ENCODE measurements at places on chromosomes 6 and 20. TPM values are rescaled to one million over a fixed set of nuclear protein-coding genes. Genes with fewer than 3 reads are reported as not detected.

- no peak for DNase-seq
These were observed 125.3 kb upstream of the SPTLC3 start for GRCh38 chr20:12883507-12883885.

DNA sequence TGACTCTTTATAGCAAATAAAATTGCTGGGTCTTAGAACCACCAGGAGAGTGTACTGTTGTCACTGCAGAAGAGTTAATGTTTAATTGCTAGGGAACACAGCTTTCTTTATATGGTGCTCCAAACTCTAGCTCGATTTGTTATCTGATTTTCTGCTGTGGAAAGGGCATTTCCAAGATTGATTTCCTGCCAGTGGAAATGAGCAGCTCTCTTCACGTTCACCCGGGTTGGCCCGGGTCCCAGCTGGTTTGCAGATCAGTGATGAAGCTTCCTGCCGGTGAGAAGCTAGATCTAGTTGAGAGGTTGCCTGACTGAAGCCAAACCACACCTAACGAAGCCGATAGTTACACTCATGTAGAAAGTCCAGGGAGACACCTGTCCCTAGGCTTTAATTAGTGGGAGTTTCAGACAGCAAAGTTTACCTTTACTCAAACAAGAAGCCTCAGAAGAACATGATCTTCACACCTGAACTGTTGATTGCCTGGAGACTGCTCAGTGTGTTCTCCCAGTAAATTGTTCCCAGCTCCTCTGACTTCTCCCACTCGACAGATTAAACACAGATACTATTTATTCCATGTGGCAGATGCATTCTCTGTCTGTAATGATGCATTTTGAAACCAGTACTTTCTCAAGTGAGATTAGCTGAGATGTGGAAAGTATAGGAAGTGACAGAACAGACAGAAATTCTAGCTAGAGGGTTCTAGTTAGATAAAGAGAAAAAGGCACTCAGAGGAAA lies 27.8 kb downstream of the PAQR8 start:
- no peak for DNase-seq

DNA sequence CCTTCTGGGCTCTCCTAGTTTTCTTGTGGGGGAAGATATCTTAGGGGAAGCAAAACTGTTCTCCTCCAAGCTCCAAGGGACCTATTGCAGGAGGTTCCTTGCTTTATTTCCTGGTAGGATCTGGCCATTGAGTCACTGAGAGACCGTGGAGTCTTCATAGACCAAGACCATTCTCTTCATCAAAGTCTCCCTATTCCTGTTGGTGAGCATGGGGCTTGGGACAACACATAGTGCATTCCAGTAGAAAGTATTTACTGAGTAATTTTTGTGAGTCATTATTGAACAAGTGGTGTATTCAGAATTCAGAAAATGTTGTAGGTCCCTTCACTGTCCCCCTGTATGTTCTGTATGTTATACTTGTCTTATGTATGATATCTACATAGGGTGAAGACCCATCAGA lies 133.6 kb downstream of the CDH26 start:
- DNase-seq: no peak

- no peak for DNase-seq
These were observed 260.5 kb downstream of the SAMD5 start for GRCh38 chr6:147768969-147769368.

- no peak for DNase-seq
These were observed 1.9 kb downstream of the RAB32 start for GRCh38 chr6:146545581-146545980.

DNA sequence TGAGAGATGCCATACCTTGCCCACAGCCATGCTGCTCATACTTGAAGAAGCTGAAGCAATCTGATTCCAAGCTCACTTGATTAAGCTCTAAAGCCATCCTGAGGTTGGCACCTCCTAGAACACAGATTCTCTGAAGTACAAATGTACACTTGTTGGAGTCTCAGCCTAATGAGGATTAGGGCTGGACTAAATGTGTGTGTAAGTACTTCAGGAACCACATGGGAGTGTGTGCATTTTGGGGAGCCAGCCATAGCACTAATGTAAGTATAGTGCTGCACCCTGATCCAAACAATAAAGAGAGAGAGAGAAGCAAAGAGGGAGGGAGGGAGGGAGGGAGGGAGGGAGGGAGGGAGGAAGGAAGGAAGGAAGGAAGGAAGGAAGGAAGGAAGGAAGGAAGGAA lies 458.6 kb downstream of the MAFB start:
- no peak for DNase-seq

DNA sequence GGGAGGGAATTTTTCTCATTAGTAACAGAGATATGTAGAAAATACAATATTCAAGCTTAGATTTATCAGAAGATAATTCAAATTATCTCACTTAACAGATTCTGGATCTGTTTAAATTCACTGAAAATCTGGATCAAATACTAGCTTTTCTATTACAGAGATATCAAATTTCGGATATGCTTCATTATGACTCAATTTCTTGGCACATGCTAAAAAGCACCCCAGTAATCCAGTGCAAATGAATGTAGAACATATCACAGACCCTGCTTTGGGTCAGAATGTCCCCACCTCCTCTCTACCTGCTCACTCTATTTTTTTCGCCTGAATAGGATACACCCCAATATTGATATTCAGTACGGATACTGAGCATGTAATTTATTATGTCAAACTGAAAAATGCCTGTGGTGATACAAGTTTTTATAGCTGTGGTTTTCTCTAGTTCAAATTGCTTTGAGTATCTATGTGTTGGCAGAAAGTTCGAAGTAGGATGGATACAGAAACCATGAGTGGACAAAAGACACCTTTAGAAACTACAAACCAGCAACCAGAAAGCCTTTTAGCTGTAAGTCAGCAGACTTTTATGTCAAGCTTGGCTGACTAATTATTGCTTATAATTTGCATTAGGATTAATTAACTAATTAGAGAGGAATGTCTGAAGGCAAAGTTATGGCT lies 290.0 kb downstream of the TFAP2B start:
- no peak for DNase-seq

DNA sequence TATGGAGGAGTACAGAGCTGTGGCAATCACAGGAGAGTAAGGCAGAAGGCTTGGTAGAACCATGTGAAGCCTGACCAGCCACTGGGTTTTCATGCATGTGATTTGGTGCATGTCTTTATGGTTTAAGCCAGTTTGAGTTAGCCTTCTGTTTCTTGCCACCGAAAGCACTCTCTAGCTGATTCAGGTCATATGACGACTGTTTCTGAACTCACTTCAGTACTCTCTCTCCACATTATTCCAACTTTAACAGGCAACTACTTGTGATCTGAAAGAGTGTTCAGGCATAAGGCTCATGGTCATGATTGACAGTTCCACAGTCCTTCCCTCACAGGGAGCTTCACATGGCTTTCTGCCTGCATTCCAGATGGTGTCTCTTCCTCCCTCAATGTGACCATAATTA lies 63.3 kb upstream of the TAB2 start:
- DNase-seq: no peak

DNA sequence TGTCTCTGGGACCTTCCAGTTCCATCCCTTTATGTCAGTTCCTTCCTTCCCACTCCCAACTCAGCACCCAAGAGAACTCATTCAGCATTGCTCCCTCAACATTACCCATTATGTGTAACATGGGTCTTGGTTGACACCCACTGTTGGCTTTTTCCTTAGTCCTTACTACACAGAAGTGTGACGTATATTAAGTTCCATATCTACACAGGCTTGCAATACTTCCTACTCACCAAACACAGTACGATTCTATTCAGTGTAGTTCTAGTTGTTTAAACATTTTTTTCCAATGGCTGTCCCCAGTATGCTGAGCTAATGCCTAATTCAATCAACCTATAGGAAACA lies 37.7 kb downstream of the ARHGAP18 start:
- no peak for DNase-seq

GNAS-AS1 gene
- total RNA-seq: 5.8 TPM

EPHA7 gene
- total RNA-seq: 47.6 TPM

DNAH8 gene
- 0.09 TPM for total RNA-seq

SFTA2 gene
- total RNA-seq: not detected

CCDC170 gene
- 0.06 TPM for total RNA-seq
